Ascending aorta (tissue), 2 donors: ENCODE measurements at places on chromosomes 7 and 10.
A peak's percentile ranks its signal among the peaks of the same experiment; 100 is the strongest.

- H3K4me1 ChIP-seq, result no peaks in the 10 kb centered on the region
- no peak for DNase-seq
- H3K27ac ChIP-seq, result no peak overlapping the region
- H3K36me3 ChIP-seq, result peaks cover 15% of the 10 kb centered on the region
- H3K4me3 ChIP-seq, result no peak overlapping the region
These were observed 14.4 kb upstream of the AHCYL2 start for GRCh38 chr7:129210256-129210988.

GRCh38 chr7:128396357-128396756, 13.4 kb downstream of the IMPDH1 start:
- H3K4me1 ChIP-seq, result no peaks in the 10 kb centered on the region
- H3K27ac ChIP-seq, result no peak overlapping the region
- H3K36me3 ChIP-seq, result peaks cover 73% of the 10 kb centered on the region
- H3K4me3 ChIP-seq, result no peak overlapping the region
- no peak for DNase-seq

DNA sequence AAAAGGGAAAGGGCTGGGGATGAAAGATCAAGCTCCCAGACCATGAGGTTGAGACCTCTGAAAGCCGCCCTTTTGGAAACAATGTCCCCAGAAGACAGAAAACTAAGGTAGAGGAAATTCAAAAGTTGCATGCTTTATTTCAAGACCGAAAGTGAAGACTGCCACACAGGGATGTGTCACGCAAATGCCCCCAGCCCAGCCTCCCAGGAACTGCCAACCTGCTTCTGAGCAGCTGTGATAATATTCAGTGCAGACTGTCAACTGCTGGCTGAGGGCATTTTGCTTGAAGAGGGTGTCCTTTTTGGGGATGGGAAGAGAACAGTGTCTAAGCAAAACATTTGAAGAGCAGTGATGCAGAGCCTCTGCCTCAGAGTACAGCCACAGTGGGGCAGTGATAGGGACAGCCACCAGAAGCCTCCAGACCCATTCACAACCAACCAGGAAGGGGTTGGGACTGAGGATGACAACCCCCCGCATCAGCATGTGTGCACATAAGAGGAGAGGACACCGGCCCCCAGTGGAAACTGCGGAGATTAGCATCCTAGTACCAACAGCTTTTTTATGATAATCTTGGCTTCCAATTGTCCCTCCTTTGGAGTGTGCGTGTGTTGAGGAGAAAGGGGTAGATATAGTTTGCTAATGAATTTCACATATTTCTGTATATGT, 34.7 kb upstream of the NFE2L3 start:
- DNase-seq, result no peak
- H3K36me3 ChIP-seq, result no peaks in the 10 kb centered on the region
- H3K4me1 ChIP-seq, result no peaks in the 10 kb centered on the region
- no peaks in the 10 kb centered on the region for H3K27me3 ChIP-seq
- no peak overlapping the region for H3K27ac ChIP-seq

- DNase-seq, result no peak
- H3K27ac ChIP-seq, result no peak overlapping the region
- H3K4me1 ChIP-seq, result peaks cover 2% of the 10 kb centered on the region
- no peaks in the 10 kb centered on the region for H3K27me3 ChIP-seq
- H3K36me3 ChIP-seq, result peaks cover 5% of the 10 kb centered on the region
These were observed 128.7 kb downstream of the SH3PXD2A start for GRCh38 chr10:103726637-103727036.

DNA sequence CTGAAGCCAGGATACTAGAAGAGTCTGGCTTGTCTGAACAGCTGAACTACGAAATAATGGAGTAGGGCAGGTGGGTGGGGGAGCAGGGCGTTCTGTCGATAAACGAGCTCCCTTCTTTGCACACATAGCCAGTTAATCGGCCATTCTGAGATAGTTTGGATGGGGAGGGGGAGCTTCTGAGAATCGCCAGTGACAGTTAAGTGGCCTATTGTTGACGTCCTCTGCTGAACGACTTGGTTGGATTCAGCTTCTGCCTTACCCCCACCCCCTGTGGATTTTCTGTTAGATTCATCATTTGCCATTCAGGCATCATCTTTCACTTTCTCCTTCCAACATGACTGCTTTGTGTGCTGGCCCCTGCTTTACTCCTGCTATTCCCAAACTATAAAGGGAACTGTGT, 520 bp downstream of the CPA5 start:
- no peak overlapping the region for H3K27ac ChIP-seq
- no peaks in the 10 kb centered on the region for H3K36me3 ChIP-seq
- H3K4me1 ChIP-seq, result no peaks in the 10 kb centered on the region
- H3K4me3 ChIP-seq, result no peak overlapping the region
- no peaks in the 10 kb centered on the region for H3K27me3 ChIP-seq
- no peak for DNase-seq

GRCh38 chr7:149833495-149834130, 4.6 kb upstream of the ZNF862 start:
- no peaks in the 10 kb centered on the region for H3K36me3 ChIP-seq
- H3K27ac ChIP-seq, result no peak overlapping the region
- no peak overlapping the region for H3K4me3 ChIP-seq
- H3K4me1 ChIP-seq, result no peaks in the 10 kb centered on the region

DNA sequence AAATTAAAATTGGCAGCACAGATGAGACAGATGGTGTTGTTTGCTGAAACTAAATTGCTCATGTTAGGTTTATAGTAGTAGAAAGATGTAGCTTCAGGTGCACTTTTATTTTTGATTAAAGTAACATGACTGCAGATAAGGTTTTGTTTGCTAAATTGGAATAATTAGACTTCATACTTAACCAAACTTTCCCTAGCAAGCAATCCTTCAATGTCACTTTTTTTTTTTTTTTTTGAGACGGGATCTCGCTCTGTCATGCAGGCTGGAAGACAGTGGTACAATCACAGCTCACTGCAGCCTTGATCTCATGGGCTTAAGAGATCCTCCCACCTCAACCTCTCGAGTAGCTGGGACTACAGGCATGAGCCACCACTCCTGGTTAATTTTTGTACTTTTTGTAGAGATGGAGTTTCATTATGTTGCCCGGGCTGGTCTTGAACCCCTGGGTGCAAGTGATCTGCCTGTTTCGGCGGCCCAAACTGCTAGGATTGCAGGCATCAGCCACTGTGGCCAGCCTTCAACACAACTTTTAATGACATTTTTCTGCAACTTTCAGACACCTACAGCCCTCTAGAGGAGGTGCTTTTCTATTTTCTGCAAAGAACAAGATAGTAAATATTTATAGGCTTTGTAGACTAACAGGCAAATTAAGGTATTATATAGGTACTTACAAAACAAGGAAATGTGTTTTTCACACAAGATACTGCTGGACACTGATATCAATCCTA, 84.8 kb upstream of the CCNY start:
- no peak overlapping the region for H3K4me3 ChIP-seq
- H3K27ac ChIP-seq, result no peak overlapping the region
- no peaks in the 10 kb centered on the region for H3K27me3 ChIP-seq
- DNase-seq, result no peak
- no peaks in the 10 kb centered on the region for H3K4me1 ChIP-seq
- no peaks in the 10 kb centered on the region for H3K36me3 ChIP-seq

- no peak for DNase-seq
- no peak overlapping the region for H3K4me3 ChIP-seq
- H3K36me3 ChIP-seq, result peaks cover 37% of the 10 kb centered on the region
- no peak overlapping the region for H3K27ac ChIP-seq
- no peaks in the 10 kb centered on the region for H3K27me3 ChIP-seq
These were observed 15.7 kb upstream of the ERLIN1 start for GRCh38 chr10:100201549-100201948.

- peaks cover 8% of the 10 kb centered on the region for H3K36me3 ChIP-seq
- H3K4me3 ChIP-seq, result no peak overlapping the region
- DNase-seq, result no peak
- H3K27ac ChIP-seq, result peak overlapping the region; percentile 43
- H3K27me3 ChIP-seq, result no peaks in the 10 kb centered on the region
These were observed 3.9 kb downstream of the COG5 start for GRCh38 chr7:107559864-107560263.

DNA sequence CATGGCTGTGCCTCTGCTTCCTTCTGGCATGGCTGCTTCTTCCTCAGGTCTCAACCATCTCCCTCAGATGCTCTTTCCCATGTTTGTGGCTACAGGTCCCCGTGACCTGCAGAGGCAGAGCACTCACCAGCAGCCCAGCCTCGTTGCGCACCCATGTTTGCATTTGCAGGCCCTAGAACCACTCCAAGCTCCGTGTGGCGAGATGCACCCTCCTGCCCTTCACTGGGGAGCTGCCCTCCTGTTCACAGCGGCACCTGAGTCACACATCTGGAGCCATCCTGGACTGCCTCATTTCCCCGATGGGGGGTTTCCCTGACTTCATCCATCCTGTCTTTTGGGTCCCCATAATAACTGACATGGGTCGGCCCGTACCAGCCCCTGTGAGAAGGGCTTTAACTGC, 35.9 kb downstream of the EGFR start:
- H3K4me3 ChIP-seq, result no peak overlapping the region
- H3K27me3 ChIP-seq, result no peaks in the 10 kb centered on the region
- H3K36me3 ChIP-seq, result no peaks in the 10 kb centered on the region
- H3K27ac ChIP-seq, result peak overlapping the region; percentile 75
- DNase-seq, result no peak

DNA sequence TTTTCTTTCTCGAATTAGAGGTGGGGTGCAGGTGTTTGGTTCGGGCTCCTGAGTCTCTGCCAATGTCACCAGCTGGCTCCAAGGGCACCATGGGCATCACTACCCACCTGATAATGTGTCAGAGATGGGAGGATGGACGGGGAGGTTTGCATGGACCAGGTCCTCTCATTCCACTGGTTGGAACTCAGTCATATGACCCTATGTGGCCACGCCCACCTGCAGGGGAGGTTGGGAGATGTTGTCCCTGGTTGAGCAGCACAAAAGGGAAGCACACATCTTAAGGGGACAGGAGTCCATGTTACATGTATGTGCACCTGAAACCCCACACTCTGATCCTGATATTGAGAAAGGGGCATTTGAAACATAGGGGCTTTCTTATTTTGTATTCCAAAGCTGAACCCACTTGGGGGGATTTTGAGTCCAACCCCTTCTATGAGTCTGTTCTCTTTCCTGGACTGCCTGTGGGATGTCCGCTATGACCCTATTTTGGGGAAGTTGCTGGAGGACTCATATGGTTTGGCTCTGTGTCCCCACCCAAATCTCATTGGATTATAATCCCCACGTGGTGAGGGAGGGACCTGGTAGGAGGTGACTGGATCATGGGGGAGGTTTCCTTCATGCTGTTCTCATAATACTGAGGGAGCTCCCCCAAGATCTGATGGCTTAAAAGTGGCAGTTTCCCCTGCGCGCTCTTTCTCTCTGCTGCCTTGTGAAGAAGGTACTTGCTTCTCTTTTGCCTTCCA, 66.9 kb upstream of the BAIAP2L1 start:
- no peak overlapping the region for H3K27ac ChIP-seq
- H3K27me3 ChIP-seq, result no peaks in the 10 kb centered on the region
- H3K36me3 ChIP-seq, result no peaks in the 10 kb centered on the region
- peaks cover 2% of the 10 kb centered on the region for H3K4me1 ChIP-seq

GRCh38 chr7:36605261-36606051, 118.8 kb downstream of the AOAH start:
- H3K27ac ChIP-seq, result no peak overlapping the region
- DNase-seq, result no peak
- no peak overlapping the region for H3K4me3 ChIP-seq
- no peaks in the 10 kb centered on the region for H3K4me1 ChIP-seq
- H3K27me3 ChIP-seq, result no peaks in the 10 kb centered on the region

DNA sequence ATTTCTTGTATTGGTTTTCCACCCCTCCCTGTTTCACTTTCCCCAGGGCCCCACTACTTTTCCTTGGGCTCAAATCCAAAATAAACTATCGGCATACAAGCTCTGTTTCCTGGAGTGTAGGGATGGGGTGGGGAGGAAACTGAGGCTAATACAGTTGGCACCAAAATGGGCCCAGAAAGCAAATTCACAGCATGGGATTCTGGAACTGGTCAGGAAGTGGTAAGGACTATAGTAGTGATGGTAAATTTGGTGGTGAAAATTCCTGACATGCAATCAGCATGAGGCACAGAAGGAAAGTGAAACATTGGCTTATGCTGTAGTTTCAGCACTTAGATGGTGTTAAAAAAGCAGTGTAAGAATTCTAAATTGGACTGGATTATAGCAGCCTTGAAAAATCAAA, 8.7 kb upstream of the SAMD9L start:
- H3K27me3 ChIP-seq, result no peaks in the 10 kb centered on the region
- no peak overlapping the region for H3K27ac ChIP-seq
- no peaks in the 10 kb centered on the region for H3K36me3 ChIP-seq
- H3K4me3 ChIP-seq, result no peak overlapping the region
- no peaks in the 10 kb centered on the region for H3K4me1 ChIP-seq

GRCh38 chr7:65503434-65504152, 129.9 kb downstream of the ZNF92 start:
- H3K27ac ChIP-seq, result no peak overlapping the region
- H3K4me3 ChIP-seq, result no peak overlapping the region
- no peaks in the 10 kb centered on the region for H3K4me1 ChIP-seq
- H3K36me3 ChIP-seq, result no peaks in the 10 kb centered on the region

DNA sequence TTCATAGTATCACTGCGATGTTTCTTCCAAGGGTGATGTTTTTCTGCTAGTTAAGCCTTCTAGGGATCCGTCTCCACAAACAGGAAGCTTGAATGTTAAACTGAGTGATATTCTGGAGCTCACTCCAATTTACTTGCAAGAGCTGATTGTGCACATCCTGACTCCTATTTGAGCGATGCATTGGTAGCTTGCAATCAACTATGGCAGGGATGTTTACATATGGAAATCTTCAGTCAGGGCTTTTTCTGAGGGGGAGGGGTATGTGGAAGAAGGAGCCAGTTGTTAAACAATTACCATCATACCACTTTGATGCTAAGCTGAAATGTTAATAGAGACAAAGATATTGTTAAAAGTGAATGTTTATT, 43.2 kb upstream of the NXPH1 start:
- no peaks in the 10 kb centered on the region for H3K27me3 ChIP-seq
- no peak overlapping the region for H3K27ac ChIP-seq
- no peak for DNase-seq
- H3K4me1 ChIP-seq, result no peaks in the 10 kb centered on the region

DNA sequence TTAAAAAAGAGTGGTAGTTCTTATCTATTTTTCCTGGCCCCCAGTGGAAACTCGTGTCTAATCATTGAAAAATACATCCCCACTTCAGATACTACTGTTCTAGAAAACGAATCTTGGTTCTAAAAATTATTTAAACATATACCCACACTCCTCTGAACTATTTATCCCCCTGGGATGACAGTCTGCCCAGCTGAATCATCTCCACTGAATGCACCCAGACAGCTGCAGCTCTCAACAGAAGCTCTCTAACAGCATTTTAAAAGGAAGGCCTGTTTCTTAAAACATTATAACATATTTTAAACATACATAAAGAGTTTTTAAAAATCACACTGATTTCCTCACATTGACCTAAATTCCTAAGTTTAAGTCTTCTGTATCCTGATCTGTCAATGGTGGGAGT, 544.6 kb upstream of the PHF14 start:
- H3K4me3 ChIP-seq, result no peak overlapping the region
- no peaks in the 10 kb centered on the region for H3K4me1 ChIP-seq
- H3K27me3 ChIP-seq, result no peaks in the 10 kb centered on the region
- DNase-seq, result no peak
- no peaks in the 10 kb centered on the region for H3K36me3 ChIP-seq

- H3K36me3 ChIP-seq, result no peaks in the 10 kb centered on the region
- H3K4me1 ChIP-seq, result no peaks in the 10 kb centered on the region
- H3K4me3 ChIP-seq, result no peak overlapping the region
- no peak overlapping the region for H3K27ac ChIP-seq
- no peak for DNase-seq
- H3K27me3 ChIP-seq, result no peaks in the 10 kb centered on the region
These were observed 68.8 kb upstream of the PITRM1 start for GRCh38 chr10:3241274-3241921.
